BE2C (cell line): ENCODE measurements at places on chromosomes 12 and 14.

DNA sequence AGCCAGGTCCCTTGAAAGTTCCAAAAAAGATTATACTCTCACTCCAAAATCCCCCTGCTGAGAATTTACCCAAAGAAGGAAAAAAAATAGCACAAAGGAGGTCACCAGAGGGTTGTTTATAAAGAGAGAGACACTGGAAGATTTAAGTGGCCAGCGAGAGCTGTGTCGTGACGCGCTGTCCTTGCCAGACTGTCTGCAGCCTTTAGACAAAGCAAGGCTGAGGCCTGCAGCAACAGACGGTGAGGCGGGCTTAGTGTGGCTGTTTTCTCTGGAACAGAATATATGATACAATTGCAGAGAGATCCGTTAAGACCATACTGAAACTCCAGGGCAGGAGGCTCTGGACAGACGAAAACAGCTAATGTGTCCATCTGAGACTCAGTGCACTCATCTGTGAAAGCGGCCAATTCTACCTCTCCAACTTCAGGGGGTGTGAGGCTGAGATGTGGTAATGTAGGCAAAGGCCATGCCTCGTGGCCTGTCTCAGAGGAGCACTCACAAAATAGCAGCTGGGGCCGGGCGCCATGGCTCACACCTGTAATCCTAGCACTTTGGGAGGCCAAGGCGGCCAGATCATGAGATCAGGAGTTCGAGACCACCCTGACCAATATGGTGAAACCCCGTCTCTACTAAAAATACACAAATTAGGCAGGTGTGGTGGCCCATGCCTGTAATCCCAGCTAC, 36.2 kb downstream of the ANAPC7 start:
- DNase-seq: no peak

GRCh38 chr12:128819293-128820144, 4.2 kb downstream of the SLC15A4 start:
- DNase-seq: no peak

DNA sequence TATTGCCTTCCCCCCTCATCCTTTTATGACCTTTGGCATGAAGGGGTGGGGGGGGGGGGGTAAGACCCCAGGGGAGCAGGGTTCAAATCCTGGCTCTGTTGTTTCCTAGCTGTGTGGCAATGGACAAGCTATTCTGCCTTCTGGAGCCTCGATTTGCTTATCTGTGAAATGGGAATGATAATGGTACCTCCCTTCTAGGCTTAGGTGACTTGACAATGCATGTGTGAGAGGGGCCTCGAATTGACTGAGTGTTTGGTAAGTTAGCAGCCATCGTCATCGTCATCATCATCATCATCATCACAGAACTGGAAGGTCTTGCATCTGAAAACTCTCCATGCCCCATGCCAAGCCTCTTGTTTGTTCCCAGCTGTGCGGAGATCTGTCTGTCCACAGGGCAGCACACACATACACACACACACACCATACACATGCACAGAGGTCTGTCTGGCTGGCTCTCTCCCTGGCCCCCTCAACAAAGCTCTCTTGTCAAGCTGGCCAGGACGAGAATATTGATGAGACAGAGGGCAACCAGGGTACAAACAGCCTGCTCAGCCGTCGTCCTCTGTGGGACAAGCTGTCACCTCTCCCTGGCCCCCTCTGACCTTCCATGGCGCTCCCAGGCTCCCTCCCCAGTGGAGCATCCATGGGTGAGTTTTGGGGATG, 5.9 kb upstream of the SDS start:
- no peak for DNase-seq

GRCh38 chr12:124604264-124604680, 36.9 kb upstream of the NCOR2 start:
- no peak for DNase-seq

DNA sequence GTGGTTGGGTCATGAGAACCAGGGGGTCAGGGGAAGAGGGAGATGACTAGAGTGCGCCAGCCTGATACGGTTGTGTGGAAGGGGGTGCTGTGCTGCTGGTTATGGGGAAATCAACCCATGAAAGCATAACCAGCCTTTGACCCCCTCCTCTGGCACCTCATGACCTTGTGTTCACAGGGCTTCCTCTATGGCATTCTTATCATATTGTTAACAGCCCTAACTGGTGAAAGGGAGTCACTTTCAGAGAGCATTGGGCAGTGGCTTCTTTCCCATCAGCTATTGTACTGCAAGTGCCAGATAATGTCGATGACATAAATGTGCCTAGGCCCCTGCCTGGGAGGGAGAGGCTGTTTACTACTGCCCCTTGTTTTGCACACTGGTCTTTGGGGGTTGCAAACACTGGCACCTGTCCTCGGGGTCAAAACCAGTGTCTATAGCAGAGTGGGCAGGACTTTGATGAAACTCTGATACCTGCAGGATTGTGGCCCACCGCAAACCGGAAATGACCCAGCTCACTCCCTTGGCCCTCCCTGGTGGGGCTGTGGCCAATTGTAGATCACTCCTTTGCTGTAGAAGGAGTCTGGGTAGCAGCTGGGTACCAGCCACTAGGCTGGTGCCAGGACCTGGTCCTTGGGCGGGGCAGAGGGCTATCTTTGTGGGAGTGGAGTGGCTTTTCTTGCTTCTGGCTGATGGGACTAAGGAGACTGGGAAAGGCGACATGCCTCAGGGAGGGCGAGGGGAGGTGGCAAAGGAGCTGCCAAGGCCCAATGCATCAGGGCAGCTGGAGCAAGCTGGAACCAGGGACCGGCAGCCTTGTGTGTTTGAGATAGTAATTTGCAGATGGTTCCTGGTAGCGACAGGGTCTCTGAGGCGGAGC, 634 bp upstream of the TMEM63C start:
- no peak for DNase-seq

DNA sequence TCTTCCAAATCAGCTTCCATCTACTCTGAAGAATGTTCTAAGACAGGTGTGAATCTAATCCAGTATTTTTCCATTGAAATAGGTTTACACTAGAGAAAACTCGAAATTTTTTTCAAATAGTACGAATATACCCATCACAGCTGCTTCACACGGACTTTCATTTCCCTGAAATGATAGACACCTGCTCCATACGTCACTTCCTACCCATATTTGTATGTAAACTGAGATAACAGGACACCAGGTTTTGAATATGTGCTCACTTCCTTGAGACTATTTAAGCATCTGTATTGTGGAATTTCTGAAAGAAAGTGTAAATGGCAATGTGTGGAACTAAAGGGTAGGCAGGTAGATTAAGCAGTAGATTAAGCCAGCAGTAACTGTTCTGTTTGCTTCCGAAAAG, 13.4 kb upstream of the ITPR2 start:
- no peak for DNase-seq

- DNase-seq: no peak
Measured at GRCh38 chr14:93458234-93458633, 27.5 kb downstream of the UNC79 start.

DNA sequence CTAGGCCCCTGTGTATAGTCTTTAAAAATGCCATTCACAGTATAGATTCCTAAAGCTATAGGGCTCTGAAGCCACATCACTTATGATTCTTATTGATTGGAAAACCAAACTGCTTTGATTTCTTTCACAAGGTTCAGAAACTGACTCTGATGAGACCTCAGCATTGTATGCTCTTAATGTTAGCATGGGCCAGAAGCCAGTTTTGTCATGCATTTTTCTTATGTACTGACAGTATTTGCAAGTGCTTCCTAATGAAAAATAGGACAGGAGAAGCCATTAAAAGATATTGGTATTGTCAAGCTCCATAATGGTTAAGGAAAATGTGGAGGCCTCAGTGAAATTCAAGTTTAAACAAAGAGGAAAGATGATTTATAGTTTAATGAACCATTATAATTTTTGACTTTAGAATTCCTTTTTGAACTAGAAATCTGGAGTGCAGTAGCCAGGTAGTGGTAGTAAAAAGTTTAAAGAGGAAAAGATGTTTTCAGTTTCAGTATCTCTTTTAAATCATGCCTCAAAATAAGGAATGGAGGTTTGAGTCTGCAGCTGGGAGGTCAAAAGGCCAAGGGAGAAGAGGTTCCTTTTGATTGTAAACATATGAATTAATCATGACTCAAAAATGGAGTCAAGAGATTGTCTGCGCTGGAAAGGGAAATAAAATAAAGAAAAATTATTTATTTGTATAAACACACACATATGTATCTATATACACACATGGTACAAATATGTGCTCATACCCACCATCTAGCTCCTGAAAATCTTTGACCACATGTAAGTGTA, 388.1 kb upstream of the PRICKLE1 start:
- no peak for DNase-seq

- no peak for DNase-seq
Measured at GRCh38 chr14:36771028-36771640, 109.5 kb downstream of the PAX9 start.

- DNase-seq: no peak
Measured at GRCh38 chr12:85807730-85808129, 28.5 kb downstream of the RASSF9 start.

DNA sequence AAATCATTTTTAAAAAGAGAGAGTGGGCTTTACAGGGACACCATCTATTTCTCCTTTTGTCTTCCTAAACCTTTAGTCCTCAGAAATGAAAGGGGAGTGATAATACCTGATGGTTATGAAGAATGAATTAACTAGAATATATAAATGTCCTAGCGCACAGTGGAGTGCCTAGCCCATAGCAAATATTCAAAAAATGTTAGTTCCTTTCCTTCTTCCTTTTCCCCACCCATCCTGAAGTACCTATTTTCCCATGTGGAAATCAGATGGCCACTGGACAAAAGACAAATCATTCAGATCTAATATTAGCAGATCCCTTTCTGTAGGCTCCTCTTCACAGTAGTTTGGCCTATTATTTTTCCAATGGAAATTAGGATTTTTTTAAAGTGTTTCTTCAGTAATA, 90.0 kb downstream of the SLC25A21 start:
- no peak for DNase-seq

GRCh38 chr12:124625867-124626675, 58.7 kb upstream of the NCOR2 start:
- DNase-seq: no peak

DNA sequence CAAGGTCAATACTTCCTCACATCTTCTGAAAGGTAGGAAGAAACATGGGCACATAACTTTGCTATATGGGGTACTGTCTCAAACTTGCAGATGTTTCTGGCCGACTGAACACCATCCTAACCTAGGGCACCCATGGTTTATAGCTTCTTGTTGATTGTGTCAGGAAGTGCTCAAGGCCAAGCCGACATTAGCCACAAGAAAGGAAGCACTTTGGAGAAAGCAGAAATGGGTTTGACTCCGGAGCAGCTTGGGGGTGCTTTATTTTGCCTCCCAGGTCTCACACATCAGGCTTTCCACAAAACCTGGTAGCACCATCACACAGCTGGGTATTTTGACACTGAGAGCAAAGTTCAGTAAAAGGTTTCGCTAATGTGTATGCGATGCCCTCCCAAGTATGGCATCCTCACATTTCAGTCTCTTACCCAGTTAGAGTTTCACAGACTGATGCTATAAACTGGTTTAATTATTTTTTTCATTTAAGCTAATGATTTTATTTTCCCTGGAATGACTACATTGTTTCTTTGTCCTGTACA, 25.2 kb upstream of the BHLHE41 start:
- no peak for DNase-seq

GRCh38 chr14:77570706-77571268, 45.6 kb downstream of the SPTLC2 start:
- peak; percentile 20 for DNase-seq

DNA sequence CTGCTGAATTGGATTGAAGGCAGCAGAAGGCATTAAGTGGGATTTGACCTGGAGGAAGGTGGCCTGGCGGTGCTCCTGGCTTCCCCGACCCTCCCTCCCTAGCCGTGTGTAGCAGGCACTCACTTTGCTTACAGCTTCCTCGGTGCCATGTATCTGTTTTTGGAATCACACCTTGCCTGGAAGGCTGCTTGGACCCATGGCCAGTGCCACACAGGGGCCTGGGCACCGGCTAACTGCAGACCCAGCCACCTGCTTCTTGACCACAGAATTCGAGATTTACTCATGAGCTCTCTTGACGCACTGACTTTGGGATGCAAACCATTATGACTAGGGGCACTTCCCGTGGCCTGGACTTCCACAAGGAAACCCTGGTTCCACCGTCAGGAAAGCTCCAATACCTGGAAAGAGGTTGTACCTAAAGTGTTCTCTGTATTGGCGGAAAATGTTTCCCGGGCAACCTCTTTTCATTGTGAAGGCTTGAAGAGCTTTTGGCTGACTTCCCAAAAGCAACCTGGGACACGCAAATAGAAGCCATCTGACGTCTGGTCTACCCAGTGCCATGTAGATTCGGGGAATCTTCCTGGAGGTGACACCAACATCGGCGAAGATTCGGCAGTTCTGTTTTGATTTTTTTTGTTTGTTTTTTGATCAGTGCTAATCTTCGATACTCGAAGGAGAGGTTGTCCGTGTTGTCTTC, 125.6 kb upstream of the RTL1 start:
- DNase-seq: no peak

DNA sequence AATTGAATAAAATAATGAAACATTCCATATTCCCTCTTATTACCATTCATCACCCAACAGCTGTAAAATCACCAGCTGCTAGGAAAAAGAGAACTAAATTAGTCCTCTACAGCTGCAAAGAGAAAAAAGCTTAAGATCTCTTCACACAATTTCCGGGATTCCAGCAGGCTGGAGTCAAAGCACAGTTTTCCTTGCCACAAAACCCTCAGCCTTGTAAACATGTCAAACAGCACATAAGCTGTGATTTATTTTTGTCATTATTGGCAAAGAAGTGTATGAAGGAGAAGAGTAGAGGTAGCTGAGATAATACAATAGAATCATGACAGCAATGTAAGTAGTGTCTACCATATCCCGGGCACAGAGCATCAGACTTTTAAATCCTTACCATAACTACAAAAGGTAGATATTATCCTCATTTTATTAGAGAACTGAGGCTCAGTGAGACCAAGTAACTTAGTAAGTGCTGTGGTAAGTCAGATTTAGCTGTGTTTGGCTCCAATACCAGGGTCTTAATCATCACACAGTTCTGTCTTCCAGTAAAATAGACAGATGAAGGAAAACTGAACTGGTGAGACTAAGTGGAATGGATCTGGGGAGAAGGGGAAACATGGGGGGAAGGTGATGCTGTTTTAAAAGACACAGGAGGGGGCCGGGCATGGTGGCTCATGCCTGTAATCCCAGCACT, 57.3 kb downstream of the NTN4 start:
- no peak for DNase-seq

DNA sequence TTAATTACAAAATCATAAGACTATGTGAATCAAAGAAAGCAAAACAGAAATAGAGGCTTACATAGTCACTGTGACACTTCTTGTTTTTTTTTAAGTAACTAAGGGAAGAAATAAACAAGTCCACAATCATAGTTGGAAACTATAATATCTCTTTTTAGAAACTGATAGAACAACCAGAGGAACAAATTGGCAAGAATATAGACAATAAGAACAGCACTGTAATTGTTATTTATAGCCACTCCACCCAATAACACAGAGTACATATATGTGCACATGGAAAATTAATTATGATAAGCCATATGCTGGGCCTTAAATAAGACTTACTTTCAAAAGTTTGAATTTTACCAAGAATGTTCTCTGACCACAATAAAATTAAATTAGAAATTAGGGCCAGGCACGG, 101.1 kb downstream of the PLEKHG7 start:
- no peak for DNase-seq

GRCh38 chr14:73263606-73264005, 26.3 kb downstream of the PAPLN start:
- DNase-seq: no peak
